Activated CD8-positive, alpha-beta memory T cell treated with anti-CD3 and anti-CD28 coated beads for 24 hours (primary cell): ENCODE measurements at places on chromosomes 5 and 9.

GRCh38 chr9:127866535-127866934, 10.9 kb downstream of the AK1 start:
- no peak for DNase-seq

DNA sequence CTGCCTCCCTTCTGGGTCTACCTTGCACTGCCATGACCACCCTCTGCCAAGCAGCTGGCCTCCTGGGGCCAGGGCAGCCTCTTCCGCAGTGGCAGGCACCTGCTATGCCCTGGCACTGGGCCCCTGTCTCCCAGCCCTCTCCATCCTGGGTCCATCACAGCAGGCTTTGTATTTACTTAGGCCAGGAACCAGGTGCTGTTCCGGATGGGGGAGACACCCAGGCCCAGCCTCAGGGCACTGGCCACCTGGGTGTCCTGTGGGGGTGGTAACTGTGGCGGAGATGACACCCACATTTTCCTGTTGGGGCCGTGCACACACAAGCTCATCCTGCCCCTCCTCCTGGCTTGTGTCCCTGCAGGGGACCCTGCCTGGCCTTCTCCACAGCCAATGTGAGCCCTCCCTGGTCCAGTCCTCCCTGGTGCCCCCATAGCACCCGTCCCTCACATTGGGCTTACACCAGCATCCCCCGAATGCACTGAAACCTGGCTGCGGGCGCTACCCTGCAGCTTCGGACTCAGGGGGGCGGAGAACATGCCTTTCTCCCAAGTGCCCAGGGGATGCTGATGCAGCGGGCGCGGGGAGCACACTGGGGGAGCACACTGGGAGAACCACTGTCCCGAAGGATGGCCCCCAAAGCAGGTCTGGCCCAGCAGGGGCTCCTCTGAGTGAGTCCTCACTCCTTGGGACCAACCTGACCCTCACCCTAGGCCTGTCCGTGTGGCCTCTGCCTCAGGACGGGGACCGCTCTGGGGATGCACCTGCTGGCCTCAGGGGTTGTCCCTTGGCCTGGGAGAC, 17.9 kb downstream of the FAM163B start:
- no peak for DNase-seq

DNA sequence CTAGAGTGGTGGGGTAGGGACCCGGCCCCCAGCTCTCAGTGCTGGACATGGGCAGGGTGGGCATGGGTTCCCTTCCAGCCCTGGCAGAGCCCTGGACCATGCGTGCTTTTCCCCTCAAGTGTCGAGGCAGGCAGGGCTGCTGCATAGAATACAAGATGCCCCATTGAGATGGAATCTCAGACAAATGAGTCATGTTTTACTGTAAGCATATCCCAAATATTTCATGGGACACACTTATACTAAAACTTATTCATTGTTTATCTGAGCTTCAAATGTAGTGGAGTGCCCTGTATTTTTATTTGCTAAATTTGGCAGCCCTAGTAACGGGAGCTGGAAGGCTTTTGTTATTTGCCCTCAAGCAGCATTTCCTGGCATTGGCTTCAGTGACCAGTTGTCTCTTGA, 3.2 kb upstream of the RNU6ATAC start:
- no peak for DNase-seq

GRCh38 chr9:95043826-95044225, 273.7 kb downstream of the FANCC start:
- no peak for DNase-seq

DNA sequence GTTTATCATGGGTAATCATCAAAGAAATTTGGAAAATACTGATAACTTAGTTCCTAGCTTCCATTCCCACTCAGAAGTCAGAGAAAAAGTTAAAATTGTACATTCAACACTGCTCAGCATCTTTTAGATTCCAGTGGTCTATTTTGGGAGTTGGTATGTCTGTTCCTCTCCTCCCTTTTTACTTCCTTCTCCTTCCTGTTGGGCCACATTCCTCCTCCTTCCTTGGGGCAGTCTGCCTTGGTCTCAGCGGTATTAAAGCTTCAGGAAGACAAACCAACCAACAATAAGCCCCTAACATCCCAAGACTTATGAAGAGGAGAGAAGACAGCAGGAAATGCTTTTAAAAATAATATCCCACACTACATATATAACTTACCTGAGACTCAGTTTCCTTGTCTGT, 49.9 kb upstream of the SSBP2 start:
- DNase-seq: no peak

DNA sequence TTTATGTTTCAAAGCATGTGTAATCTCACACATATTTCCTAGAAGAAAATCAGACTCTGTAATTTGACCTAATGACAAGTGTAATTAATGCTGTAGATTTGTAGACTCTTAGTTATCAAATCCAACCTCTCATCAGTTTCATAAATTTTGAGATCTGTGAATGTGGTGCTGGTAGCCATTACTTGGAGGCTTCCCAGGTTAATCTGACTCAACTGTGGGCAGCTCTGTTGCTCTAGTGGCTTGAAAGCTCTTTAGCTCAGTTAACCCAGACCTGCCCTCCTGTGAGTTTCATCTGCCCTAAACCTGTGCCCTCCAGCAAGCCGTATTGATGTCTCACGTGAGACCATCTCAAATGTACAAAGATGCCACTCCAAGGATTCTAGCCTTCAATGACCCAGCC, 323.4 kb downstream of the FBXL7 start:
- DNase-seq: no peak

DNA sequence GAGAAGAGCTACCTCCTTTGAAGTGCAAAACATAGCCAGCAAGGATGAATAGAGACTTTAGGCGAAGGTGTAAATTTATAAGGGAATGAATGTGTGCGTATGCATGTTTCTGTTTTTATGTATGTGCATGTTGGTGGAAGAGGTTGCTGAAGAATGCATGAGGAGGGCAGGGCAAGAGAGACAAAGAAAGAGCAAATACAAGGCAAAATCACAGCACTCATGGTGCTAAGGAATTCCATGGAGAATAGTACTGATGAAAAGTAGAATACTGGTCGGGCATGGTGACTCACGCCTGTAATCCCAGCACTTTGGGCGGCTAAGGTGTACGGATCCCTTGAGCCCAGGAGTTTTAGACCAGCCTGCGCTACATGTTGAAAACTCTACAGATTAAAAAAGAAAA, 762.1 kb upstream of the PTPRD start:
- no peak for DNase-seq

- no peak for DNase-seq
These were observed 65.8 kb downstream of the ISL1 start for GRCh38 chr5:51449026-51449425.

DNA sequence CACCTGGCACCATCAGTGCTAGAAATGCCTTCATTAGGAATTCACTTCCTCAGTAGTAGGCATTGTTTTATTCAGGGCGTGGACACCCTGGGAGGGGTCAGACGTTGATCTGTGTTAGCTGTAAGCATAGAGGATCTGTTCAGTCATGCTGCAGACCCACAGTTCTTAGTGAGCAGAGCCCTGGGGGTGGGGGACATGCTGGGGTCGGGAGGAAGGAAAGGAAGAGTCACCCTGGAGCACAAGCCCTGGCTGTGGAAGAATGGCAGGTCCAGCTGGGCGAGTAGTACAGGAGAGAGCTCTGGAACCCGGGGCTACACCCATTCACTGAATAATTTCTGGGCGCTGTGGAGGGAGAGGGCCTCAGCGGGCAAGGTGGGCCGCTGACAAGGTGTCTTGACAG, 172.5 kb downstream of the FSTL4 start:
- DNase-seq: peak; percentile 43

GRCh38 chr9:133945314-133945975, 46.7 kb downstream of the VAV2 start:
- DNase-seq: no peak

- DNase-seq: no peak
These were observed 13.4 kb upstream of the UNC5A start for GRCh38 chr5:176796970-176797369.

GRCh38 chr9:135085830-135086546, 1.5 kb upstream of the OLFM1 start:
- DNase-seq: peak; percentile 70

DNA sequence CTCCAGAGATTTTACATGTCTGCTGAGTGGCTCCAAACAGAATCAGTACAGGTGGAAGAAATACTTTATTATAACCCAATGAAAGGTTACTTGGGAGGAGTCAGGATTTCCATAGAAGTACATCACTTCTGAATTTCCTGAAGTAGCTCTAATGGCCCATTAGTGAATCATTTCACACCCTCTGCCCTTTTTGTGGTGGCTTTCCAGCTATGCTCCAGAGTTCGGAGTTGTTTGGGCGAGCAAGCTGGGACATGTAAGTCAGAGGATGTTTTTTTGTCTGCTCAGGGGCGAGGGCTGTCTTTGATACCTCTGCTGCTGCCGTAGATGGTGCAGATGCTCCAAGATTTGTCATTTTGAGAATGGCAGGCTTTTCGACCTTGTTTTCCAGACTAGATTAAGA, 226.1 kb downstream of the GOLPH3 start:
- DNase-seq: no peak

GRCh38 chr9:108182950-108183381, 672.8 kb downstream of the ACTL7B start:
- no peak for DNase-seq

DNA sequence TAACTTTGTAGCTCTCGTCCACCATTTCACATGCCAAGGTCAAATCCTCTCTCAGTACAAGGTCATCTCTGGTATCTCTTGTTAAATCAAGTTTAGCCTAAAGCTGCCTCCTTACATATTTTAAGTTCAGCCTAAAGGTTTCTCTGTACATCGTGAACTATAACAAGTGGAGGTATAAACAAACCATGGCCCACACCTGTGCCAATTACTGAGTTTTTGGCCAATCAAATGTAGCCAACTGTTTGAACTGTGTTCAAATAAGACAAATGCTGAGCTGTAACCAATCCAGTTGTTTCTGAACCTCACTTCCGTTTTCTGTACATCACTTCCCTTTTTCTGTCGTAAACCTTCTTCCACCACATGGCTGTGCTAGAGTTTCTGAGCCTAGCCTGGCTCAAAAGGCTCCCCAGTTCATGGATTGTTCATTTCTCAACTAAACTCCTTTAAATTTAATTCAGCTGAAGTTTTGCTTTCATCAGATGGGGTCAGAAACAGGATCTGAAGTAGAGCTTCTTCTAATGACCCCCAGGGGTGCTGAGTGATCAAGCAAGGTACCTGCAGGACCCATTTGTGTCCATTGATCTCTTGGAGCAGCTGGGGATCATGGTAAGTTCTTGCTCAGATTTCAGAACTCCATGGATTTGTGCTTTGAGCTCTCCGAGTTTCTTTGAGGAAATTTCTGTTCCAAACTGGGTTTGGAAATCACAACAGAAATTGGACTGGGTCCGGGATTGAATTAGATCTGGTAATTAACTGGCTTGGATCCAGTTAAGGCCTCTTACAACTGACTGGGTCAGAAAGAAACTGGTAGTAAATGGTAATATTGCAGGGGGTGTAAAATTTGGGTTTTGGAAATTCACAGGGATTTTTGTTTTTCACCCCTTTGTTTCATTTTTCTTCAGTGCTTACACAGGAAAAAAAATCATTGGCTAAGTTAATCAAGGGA, 11.0 kb upstream of the NANS start:
- DNase-seq: peak; percentile 65

DNA sequence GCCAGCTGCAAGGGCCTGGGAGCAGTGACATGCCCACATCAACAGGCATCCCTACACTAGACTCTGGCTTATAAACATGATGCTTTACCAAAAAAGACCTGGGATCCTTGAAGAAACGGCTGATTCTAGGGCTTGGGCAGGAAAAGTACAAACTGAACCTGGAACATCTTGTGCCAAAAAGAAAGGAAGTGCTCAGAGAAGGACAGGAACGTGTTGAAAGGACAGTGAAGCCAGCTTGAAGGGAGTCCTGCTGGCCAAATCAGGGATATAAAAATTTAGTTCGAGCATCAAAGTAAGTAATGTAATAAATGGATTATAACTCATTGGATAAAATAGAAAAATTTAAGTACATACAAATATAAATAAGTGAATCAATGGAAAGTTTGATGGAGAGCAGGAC, 58.1 kb downstream of the ALDH7A1 start:
- DNase-seq: no peak

- DNase-seq: no peak
These were observed 887.1 kb downstream of the MAT2B start for GRCh38 chr5:164392531-164392930.

- no peak for DNase-seq
These were observed 78.4 kb downstream of the NDFIP1 start for GRCh38 chr5:142186857-142187594.

GRCh38 chr9:93929231-93929630, 25.9 kb downstream of the BARX1 start:
- no peak for DNase-seq

- DNase-seq: no peak
These were observed 47.1 kb downstream of the BRINP1 start for GRCh38 chr9:119322184-119322583.

GRCh38 chr9:115211413-115212124, 93.6 kb upstream of the TNC start:
- no peak for DNase-seq

DNA sequence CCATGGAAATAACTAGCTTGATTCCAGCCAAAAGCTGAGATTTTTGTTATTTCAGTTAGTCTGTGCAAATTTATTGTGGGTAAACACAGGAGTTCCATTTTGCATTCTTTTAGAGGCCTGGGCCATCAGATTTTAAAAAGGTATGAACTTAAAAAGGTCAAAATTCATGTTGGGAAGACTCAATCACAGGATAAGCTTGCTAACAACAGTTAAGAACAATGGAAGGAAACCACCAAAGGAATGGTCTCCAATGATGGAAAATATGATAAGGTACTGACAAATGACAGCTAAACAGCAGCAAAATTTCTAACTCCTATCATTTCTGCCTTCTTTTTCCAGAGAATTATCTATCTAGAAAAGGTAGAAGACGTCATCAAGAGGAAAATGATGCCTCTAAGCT, 16.0 kb downstream of the ABITRAM start:
- DNase-seq: no peak

DNA sequence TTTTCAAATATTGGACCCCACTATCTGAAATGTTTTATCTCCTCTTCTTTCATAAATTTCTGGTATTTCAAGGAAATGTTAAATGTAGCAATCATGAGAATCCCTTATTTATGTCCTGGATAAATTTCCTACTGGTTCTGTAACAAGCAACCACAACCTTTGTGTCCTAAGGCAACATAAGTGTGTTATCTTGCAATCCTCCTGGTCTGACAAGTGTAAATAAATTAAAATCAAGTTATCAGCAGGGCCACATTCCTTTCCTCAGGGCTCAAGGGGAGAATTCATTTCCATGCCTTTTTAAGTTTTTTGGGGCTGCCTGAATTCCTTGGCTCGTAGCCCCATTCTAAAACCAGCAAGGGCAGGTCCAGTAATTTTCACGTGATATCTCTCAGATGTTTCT, 83.2 kb downstream of the CDH9 start:
- DNase-seq: no peak

- DNase-seq: no peak
These were observed 1019.0 kb downstream of the CDH18 start for GRCh38 chr5:18968966-18969365.

- peak; percentile 90 for DNase-seq
These were observed 15.0 kb downstream of the GLIPR2 start for GRCh38 chr9:36151316-36152210.

DNA sequence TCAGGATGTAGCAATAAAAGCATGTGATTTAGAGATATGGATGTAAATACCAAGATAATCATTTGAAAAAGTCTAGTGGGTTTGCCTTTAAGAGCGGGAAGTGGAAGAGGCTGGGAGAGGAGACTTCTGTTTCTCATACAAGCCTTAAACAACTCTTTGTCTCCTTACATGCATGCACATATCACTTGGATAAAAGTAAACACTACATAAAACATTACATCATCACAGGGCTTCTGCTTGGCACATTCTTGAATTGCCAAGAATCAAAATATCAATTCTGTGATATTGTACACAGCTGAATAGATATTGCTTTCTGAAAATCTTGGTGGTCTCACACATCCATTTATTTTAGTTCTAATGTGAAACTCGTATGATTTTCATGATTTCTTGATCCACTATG, 57.6 kb downstream of the FOXD1 start:
- no peak for DNase-seq
